ENCODE measurements at places on chromosomes 12 and 14.

- no peak for DNase-seq
Measured at GRCh38 chr14:69715725-69716477, 51.0 kb upstream of the SRSF5 start.

DNA sequence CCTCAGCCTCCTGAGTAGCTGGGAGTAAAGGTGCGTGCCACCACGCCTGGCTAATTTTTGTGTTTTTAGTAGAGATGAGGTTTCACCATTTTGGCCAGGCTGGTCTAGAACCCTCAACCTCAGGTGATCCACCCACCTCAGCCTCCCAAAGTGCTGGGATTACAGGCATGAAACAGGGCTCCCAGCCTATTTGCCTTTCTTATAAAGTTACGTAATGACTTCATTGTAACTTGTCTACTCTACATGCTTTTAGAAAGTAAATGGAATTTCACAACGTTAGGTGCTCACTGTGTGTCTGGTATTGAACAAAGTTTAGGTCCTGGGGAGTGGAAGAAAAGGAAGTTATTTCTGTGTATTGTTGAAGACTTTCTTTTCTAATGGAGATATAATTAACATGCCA lies 12.5 kb downstream of the CFAP251 start:
- no peak for DNase-seq

DNA sequence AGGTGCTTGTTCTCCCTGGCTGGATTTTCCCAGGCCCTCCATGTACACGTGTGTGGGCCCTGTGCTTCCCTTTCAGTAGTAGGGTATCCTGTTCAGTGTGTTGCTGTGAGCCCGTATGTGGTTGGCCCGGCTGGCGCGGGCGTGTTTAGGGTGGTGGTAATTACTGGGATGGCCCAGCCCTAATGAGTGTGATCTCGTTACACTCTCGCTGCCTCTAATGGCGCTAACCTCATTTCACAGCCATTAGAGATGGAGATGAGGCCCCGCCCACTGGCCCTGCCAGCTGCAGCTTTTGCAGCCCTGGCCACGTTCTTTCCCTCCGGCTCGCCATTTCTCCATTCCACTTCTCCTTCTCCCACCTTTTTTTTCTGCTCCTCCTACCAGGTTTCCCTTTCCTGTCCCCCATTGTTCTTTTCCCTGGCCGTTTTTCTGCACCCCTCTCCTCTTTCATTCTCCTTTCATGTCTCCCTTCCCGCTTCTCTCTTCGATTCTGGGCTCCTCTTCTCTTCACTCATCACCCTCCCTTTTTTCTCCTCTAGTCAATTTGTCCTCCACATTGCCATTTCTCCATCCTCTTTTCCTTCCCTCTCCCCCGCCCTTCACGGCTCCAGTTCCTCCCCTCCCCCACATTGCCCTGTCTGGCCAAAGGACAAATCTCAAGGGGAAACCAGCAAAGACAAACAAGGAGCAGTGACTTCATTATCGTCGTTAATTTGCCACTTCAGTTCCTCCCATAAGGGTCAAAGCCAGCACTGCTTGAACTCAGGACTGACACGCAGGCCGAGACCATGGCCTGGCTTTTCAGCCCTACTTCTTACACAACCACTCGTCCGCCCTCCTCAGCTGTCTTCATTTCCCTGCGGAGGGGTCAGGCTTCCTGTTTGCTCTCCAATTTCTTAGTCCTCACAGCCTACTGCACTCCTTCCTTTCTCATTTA lies 6.8 kb downstream of the ZFHX2 start:
- no peak for DNase-seq

- no peak for DNase-seq
Measured at GRCh38 chr12:105933671-105934665, 204.8 kb downstream of the NUAK1 start.

- no peak for DNase-seq
Measured at GRCh38 chr14:101254805-101255764, 306.2 kb upstream of the DIO3 start.

DNA sequence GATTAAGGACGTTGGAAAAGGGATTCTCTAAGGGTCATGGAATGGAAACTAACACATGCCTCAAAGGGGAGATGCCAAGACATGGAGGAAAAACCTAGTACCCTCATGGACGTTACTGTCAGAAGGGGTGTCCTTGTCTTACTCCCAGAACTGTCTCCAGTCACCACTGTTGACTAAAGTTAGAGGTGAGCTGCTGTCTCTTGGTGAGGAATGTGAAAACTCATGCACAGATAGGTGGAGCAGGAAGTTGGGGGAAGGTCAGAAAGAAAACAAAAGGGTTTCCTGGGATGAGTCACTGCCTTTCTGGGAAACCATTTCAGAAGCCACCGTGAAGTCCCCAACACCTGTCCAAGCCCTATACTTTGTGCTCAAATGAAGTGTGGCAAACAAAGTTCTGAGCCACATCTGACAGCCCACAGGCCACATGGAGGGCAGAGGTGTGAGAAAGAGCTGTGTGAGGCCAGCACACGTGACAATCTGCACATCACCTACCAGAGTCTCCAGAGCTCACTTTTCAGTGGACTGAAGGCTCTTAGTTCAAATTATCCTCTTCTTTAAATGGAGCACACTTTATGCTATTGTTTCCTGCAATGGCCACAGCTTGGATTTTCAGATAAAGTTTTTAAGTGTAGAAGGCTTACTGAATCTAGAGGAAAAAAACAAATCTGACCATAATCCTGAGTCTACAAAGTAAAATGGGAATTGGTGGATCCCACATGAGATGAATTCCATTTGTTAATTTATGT lies 92.9 kb upstream of the EGLN3 start:
- DNase-seq, result peak; percentile 73

DNA sequence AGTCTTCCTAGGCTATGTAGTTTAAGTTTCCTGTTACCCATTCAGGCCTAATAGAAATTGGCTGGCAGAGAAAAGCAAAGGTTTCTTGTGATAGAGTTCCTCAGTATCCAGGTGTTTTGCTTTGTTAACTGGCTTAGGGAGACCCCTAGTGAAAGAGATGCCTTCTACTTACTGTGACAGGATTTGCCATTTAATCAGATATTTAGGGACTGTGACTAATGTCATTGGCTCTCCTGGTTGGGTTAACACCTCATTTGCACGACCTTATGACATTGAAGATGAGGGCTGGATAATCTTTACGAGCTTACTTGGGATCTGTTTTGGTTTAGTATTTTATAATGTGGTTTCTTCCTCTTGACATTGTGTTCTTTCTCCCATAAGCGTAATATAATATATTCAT lies 5.8 kb downstream of the MON2 start:
- no peak for DNase-seq

GRCh38 chr12:26940516-26941214 lies 2.4 kb downstream of the FGFR1OP2 start:
- DNase-seq, result no peak

DNA sequence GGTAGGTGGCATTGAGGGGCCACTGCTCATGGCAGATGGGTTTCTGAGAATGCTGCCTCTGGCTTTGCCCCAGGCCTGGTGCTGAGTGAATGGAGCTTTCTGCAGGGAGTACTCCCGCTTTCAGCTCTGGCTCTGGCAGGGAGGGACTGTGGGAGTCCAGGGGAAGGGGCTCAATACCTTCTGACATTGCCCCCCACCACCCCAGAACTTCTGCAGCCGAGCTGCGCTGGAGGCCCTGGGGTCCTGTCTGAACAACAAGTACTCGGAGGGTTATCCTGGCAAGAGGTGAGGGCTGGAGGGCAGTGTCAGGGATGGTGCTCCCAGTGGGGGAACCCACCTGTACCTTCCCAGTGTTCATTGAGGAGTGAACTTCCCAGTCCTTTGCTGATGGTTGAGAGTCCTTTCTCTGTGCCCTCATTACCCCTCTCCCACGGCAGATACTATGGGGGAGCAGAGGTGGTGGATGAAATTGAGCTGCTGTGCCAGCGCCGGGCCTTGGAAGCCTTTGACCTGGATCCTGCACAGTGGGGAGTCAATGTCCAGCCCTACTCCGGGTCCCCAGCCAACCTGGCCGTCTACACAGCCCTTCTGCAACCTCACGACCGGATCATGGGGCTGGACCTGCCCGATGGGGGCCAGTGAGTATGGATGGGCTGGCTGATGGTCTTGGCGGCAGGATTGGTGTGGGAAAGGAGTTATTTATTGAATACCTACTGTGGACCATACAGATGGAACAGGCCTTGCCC lies 1.9 kb downstream of the SHMT2 start:
- no peak for DNase-seq

DNA sequence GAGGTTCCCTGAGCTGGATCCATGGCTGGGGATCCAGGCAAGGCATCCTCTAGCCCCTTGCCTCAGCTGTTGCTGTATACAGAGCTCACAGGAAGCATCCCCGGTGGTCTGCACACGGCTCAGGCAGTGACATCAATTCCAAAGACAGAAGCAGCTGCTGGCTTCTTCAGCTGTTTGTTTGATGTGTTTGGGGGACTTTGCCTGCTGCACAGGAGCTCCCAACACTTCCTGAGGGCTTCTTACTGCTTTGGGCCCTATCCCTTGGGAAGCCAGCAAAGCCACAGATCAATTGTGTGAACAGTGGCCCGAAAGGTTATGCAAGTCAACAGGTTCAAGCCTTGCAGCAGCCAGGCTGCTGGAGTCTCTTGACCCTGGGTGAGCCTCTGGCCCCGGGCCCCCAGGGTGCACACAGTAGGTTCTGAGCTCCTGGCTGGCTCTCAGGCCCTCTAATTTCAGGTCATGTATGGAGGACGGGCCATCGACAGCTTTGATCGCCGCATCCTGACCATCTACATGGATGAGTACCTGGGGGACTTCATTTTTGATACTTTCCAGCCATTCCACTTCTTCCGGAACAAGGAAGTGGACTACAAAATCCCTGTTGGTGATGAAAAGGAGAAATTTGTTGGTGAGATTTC lies 42.6 kb downstream of the CCDC92 start:
- DNase-seq, result no peak

- DNase-seq, result no peak
Measured at GRCh38 chr14:54348001-54348611, 48.7 kb upstream of the CDKN3 start.

DNA sequence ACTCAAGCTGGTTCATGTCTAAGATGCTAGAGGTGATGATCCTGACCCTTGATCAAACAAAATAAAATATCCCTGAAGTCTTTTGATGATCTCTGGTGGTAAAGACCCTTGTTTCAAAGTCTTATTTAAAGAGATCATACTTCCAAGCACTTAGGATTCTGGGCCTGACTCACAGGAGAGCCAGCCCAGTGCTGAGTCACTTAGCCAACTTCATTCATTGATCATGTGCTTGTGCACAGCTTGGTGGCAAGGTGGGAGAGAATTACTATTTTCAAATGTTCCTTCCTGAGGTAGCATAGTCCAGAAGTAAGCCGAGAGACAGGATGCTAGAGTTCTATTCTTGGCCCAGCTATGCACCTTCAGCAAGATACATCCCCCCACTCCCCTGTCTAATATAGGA lies 40.6 kb downstream of the SCN8A start:
- DNase-seq, result no peak

DNA sequence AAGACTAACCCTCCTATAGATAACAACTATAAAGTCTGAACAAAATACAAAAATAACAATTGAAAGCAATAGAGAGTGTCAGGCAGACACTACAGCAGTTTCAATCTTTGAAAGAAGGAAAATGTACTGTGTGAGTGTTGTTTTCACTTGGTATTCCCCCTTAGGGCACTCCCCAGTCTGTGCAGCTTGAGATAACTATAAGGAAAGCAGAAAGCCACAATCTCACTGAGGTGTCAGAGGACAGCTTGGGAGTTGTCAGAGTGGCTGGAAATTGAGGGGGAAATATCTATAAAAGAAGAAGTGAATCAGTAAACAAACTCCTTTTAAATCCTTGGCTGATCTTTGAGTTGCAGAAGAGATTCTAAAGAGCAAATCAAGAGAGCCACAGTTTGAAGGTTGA lies 364.8 kb downstream of the NELL2 start:
- no peak for DNase-seq

- DNase-seq, result peak; percentile 40
Measured at GRCh38 chr12:49750027-49750995, 9.0 kb downstream of the TMBIM6 start.

DNA sequence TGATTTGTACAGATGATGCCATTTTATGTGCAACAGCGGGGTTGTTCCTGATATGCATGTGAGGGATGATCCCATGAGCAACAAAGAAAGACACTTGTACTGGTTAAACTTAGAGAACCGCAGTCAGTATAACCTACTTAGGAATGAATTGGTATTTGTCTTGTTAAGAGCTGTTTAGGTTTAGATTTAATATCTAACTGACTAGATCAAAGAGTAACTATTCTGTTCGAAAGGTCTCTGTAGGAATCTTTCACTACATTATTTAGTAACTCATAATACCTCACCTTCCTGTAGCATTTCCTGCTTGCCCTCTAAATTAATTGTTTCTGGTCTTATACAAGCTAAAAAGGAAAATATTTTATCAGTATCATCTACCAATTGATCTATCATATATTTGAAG lies 350.4 kb downstream of the TRHDE start:
- no peak for DNase-seq
